ENCODE measurements at places on chromosomes 1 and 21.

DNA sequence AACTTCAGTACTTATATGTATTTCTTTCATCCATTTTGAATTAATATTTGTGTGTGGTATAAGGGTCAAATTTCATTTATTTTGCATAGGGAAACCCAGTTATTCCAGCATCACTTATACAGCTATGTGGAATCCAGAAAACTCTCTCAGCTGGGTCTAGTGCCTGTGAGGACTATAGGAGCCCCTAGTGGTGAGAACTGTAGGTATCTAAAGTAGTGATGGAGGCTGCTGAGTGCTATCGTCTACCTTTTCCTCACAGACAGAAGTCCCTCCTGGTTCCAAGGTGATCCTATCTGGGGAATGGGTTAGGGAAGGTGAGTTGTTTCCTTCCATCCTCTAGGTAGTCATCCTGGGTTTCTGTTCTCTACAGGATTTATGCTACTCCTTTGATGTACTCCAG lies 352.0 kb upstream of the C1orf87 start:
- no peak for DNase-seq

DNA sequence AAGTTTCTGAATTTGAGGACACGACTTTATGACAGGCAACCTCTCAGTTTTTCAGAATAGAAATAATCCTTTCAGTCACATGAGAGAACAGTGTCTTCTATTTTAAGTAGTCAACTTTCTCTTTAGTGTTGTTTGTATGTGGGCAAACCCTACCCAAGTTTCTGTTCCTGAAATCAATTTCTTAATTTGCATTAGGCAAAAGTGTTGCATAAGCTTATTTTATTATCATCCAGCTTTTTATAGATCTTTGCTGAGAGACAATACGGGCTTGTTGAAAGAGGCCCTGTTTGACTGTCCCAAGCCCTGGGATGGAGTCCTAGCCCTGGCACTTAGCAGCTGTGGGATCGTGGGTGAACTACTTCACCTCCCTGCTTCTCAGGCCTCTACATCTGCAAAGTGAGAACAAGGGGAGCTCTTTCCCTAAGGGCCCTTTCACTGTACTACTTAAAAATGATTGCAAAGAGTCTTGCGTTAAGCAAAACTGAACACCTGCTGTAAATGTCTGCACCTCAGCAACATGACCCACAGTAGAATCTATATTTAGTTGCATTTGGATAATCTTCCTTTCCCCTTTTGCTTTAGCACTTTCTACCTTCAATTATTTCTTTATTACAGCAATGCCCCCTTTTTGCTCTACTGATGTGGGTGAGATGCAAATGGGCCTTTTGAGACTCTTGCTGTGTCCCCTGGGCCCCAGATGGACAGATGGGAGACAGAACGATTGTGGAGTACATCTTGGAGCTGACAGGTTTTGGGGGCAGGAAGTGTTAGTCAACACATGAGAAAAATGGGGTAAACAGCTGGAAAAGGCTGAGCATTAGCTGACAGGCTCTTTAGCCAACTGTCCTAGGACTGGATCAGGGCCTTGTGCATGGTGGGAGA lies 41.0 kb upstream of the SCAF4 start:
- DNase-seq: no peak

DNA sequence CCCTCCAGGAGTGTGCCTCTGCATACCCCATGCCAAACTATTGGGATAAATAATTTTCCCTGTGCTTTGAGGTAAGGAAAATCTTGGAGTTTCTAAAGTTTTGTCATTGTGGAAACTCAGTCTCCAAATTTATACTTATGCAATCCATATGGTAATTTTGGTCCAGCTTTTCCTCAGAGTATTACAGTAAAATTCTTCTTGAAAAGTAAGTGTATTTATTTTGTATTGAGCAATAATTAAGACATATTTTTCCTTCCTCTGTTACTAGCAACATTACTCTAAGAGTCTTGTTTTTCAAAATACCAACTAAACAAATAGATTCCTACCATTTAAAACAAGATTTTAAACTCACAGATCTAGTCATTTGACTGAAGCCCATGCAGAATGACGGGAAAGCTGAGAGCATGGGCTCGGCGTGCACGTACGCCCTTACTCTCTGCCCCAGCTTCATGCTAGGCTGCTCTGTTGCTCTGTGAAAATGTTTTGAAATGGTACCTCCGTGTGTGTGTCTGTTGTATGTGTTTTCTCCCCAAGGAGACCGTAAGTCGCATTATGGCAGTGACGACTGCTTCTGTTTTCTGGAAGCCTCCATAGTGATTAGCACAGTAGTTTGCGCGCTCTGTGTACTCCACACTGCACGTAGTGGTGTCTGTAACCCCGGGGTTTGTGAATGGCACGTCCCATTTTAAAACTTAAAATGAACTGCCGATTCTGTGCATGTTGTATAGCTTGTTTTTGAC lies 165.3 kb downstream of the SDCCAG8 start:
- no peak for DNase-seq

DNA sequence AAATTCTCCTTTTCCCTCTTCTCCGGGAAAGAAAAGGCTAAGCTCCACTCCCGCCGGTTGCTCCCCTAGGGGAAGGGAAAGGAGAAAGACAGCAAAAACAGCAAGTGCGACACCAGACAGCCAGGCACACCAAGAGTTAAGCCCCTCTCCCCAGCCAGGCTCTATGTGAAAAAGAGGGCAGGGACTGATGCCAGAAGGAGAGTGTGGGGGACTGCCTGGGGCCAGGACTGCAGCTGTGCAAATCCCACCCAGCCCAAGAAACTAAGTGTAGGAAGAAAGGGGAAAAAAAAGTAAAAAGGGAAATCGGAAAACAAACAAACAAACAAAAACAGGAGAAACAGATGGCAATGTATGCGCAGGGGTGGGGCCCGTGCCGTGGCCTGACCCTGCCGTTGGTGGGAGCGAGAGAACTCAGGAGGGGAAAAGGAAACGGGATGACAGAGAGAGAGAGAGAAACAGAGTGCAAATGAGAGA lies 27.7 kb upstream of the FMO1 start:
- DNase-seq: no peak

DNA sequence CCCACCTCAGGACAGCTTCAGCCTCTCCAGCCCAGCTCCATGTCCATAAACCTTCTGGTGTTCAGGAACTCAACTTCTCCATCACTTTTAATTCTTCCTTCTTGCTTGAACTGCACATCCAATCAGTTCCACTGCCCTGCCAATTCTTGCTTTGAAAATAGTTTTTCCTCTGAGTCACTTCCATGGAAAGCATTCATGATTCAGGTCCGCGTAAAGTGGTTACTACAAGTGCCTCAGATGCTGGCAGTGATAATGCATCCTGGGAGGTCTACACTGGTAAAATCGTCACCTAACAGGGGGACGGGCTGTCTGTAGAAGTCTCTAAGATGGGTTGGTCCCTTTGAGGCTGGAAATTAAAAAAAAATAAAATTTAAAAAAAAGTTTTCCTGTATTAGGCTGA lies 25.9 kb upstream of the RCAN1 start:
- no peak for DNase-seq
